ENCODE measurements at places on chromosomes 11 and 22.

DNA sequence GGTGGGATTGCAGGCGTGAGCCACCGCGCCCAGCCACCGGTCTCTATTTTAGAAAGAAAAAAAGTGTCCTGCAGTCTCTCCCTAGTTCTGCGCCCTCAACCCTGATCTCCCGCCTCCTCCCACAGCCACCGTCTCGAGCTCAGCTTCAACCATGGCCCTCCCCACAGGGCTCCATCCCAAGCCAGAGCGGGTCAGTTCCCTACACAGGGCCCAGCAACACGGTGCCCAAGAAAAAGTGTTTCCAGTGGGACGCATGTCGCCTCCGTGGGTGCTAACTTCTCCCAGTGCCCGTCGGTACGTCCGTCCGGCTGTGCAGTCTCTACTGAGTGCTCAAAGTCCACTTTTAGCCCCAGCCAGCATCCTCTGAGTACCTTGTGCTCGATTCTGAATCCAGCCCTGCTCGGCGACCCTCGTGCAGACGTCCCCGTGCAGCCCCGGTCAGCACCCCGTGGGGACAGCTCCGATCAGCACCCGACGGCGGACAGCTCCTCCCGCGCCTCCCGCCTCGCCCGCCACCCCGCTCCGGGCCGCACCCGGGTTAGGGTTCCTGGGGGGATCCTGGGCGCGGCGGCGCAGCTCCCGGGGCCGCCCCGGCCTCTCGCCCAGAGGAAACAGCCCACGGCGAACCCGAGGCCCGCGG, 657 bp upstream of the MAPK8IP2 start:
- no peaks in the 10 kb centered on the region for H3K4me1 ChIP-seq
- DNase-seq, result no peak
- no peaks in the 10 kb centered on the region for H3K36me3 ChIP-seq
- H3K27me3 ChIP-seq, result peaks cover 44% of the 10 kb centered on the region
- H3K4me3 ChIP-seq, result no peak overlapping the region

DNA sequence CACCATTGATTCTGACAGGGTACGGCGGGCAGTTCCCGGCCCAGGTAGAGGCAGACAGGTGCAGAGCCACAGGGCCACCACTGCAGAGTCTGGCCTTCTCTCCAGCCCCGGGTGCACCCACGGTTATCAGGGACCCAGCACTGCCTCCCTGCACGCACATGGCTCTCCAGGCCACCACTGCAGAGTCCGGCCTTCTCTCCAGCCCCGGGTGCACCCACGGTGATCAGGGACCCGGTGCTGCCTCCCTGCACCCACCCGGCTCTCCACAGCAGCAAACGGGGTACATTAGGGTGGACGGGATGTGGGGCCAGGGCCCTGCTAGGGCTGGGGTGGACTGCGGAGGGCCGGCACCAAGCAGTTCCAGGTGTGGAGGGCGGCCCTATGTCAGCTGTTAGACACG, 272.9 kb downstream of the BRD1 start:
- H3K4me3 ChIP-seq, result no peak overlapping the region
- no peak overlapping the region for H3K27ac ChIP-seq
- H3K4me1 ChIP-seq, result no peaks in the 10 kb centered on the region
- no peaks in the 10 kb centered on the region for H3K27me3 ChIP-seq
- H3K36me3 ChIP-seq, result no peaks in the 10 kb centered on the region

DNA sequence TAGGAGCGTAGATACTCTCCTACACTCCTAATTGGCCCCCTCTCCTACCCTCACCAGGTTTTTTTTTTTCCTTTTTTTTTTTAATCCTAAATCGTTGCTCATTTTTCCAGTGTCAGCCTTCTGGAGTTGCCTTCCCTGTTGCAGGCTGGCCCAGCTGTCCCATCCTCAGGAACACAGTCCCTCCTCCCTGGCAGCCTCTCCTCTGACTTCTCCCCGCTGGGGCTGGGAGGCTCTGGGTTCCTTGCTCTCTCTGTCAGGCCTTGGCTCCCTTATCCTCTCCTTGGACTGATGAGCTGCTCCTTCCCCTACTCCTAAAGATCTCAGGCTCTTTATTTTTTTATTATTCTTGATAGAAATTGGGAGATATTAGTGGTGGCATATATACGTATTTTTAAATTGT, 62.2 kb downstream of the PKNOX2 start:
- no peak overlapping the region for H3K27ac ChIP-seq
- H3K4me1 ChIP-seq, result no peaks in the 10 kb centered on the region
- peaks cover 2% of the 10 kb centered on the region for H3K27me3 ChIP-seq
- H3K4me3 ChIP-seq, result no peak overlapping the region
- no peaks in the 10 kb centered on the region for H3K36me3 ChIP-seq
- no peak for DNase-seq

- peaks cover 4% of the 10 kb centered on the region for H3K27me3 ChIP-seq
- peaks cover 15% of the 10 kb centered on the region for H3K4me1 ChIP-seq
- DNase-seq, result no peak
- no peak overlapping the region for H3K4me3 ChIP-seq
- H3K36me3 ChIP-seq, result peaks cover 8% of the 10 kb centered on the region
These were observed 24.7 kb upstream of the PANX2 start for GRCh38 chr22:50145721-50146438.

DNA sequence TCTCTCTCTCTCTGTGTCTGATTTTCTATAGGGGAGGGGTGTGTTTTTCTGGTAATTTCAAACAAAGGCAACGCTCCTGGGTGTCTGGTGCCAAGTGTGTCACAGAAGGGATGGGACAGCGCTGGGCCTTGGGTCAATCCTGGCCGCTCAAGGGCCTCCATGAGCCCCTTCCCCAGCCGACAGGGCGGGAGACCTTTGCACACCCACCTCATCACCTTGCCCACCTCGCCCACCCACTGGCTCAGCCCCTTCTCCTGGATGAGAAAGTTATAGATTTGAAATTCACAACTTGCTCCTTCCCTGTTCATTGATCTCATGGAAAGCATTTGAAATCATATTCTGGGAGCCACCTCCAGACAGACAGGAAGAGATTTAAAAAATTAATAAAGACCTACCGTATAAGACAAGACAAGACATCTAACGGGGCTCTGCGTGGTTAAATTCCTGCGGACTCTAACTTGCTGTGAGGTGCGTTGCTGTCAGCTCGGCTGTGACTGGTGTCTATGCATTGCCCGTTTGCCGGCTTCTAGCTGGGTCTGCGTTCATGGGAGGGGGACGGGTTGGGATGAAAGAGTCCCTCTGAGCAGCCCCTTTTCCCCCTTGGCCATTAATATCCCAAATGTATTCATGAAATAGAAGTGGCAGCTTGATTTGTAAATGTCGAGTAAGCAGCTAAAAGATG, 27.0 kb downstream of the MPPED1 start:
- no peaks in the 10 kb centered on the region for H3K36me3 ChIP-seq
- H3K27ac ChIP-seq, result no peak overlapping the region
- no peak overlapping the region for H3K4me3 ChIP-seq
- no peaks in the 10 kb centered on the region for H3K4me1 ChIP-seq
- H3K27me3 ChIP-seq, result peaks cover 15% of the 10 kb centered on the region
- no peak for DNase-seq

DNA sequence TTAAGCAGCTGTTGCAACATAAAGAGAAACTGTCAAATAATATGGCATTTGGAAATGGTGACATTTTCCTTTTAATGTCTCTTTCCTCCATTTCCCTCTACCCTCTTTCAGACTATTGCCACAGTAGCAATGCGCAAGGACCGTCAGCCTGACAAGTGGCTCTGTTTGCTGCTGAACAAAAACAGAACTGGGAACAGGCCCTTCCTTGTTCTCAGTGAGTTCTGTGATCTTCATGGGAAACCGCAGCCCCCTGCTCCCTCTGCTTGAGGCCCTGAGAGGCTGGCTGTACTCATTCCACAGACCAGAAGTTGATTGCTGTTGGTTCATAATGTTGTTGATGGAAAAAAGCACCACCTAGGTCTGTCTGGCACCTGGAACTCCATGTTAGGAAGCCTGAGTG, 559.7 kb downstream of the OPCML start:
- no peak overlapping the region for H3K4me3 ChIP-seq
- no peaks in the 10 kb centered on the region for H3K36me3 ChIP-seq
- H3K27me3 ChIP-seq, result no peaks in the 10 kb centered on the region
- H3K4me1 ChIP-seq, result no peaks in the 10 kb centered on the region
- no peak for DNase-seq

GRCh38 chr11:4713241-4713640, 8.7 kb downstream of the MMP26 start:
- peak; percentile 21 for DNase-seq
- no peaks in the 10 kb centered on the region for H3K4me1 ChIP-seq
- H3K27ac ChIP-seq, result no peak overlapping the region
- H3K36me3 ChIP-seq, result no peaks in the 10 kb centered on the region

DNA sequence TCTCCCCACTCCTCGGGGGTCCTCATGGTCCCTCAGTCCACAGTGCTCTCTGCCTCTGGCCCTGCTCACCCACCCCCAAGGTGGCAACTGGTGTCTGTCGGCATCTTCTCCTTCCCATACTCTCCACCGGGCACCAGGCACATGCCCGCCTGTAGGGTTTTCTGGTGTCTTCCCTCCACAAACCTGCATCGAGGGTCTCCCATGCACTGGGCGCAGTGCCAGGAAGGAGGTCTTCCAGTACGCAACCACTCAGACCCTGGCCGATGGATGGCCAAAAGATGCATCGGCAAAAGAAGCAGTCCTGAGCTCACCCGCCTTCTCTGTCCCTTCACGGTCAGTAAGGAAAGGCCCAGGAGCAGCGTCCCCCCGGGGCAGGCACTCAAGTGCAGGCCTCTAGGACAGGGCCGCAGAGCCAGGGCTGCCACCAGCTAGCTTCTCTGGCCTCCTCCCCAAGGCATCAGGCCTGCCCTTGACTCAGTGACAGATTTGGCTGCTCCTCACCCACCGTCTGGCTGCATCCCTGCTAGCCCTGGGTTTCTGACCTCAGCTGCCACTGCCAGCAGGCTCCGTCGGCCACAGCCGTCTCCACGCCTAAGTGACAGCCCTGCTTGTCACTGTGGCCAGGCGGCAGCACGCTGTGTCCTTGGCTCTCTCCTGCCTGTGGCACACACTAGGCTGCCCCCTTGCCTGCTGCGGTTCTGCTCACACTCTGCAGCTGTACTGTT, 32.1 kb upstream of the IGSF9B start:
- H3K36me3 ChIP-seq, result no peaks in the 10 kb centered on the region
- no peaks in the 10 kb centered on the region for H3K4me1 ChIP-seq
- peaks cover 11% of the 10 kb centered on the region for H3K27me3 ChIP-seq
- H3K27ac ChIP-seq, result no peak overlapping the region
- no peak overlapping the region for H3K4me3 ChIP-seq

- H3K36me3 ChIP-seq, result no peaks in the 10 kb centered on the region
- no peaks in the 10 kb centered on the region for H3K27me3 ChIP-seq
- peaks cover 7% of the 10 kb centered on the region for H3K4me1 ChIP-seq
- H3K4me3 ChIP-seq, result no peak overlapping the region
- no peak overlapping the region for H3K27ac ChIP-seq
- DNase-seq, result no peak
These were observed 17.9 kb downstream of the SIK3 start for GRCh38 chr11:117080370-117080769.

GRCh38 chr22:44460287-44460686, 37.7 kb downstream of the RTL6 start:
- no peak overlapping the region for H3K27ac ChIP-seq
- DNase-seq, result no peak
- peaks cover 5% of the 10 kb centered on the region for H3K27me3 ChIP-seq

DNA sequence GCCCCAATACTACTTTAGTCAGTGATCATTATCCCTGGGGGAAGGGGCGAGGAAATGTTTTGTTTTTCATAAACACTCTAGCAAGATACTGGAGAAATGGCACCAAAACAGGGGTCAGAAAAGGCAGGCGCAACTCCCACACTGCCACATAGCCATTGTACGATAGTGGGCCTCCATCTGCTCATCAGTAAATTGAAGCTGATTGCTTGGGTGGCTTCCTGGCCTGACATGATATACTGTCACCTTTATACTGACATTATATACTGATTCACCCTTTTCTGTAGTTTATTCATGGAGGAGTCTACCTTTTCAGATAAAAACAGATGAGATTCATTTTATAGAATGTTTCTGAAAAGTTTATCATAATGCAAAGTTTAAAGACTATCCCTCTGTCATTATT, 51.6 kb upstream of the CCDC34 start:
- no peaks in the 10 kb centered on the region for H3K36me3 ChIP-seq
- H3K4me1 ChIP-seq, result no peaks in the 10 kb centered on the region
- no peak overlapping the region for H3K4me3 ChIP-seq
- no peak for DNase-seq
- H3K27ac ChIP-seq, result no peak overlapping the region

DNA sequence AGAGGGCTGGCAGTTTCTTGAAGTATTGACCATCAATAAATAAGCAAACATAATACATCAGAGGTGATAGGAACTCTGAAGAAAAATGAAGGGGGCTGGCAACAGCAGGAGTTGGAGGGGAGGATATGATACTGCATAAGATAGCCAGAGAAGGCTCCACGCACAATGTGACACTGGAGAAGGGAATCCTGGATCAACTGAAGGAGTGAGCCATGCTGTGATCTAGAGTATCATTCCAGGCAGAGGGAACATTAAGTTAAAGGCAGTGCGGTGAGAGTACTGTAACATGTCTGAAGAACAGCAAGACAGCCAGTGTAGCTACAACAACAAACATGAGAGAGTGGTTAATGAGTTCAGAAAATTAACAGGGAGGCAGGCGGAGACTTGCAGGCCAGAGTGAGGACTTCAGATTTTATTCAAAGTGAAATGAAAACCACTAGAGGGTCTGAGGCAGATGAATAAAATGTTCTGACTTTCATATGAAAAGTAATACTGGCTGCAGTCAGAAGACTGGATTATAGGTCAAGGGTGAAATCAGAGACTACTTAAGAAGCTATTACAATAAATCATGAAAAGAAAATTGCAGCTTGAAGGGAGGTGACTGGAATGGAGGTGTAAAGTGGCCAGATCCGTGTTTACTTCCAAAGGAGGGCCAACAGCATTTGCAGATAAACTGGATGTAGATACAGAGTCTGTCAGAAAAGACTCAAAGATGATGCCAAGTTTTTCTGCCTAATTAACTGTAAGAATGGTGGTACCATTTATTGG, 49.4 kb downstream of the RRAS2 start:
- H3K36me3 ChIP-seq, result no peaks in the 10 kb centered on the region
- no peak overlapping the region for H3K4me3 ChIP-seq
- H3K27ac ChIP-seq, result no peak overlapping the region
- DNase-seq, result no peak
- peaks cover 16% of the 10 kb centered on the region for H3K4me1 ChIP-seq
